ENCODE measurements at places on chromosomes 16 and 17.
A peak's percentile ranks its signal among the peaks of the same experiment; 100 is the strongest.

DNA sequence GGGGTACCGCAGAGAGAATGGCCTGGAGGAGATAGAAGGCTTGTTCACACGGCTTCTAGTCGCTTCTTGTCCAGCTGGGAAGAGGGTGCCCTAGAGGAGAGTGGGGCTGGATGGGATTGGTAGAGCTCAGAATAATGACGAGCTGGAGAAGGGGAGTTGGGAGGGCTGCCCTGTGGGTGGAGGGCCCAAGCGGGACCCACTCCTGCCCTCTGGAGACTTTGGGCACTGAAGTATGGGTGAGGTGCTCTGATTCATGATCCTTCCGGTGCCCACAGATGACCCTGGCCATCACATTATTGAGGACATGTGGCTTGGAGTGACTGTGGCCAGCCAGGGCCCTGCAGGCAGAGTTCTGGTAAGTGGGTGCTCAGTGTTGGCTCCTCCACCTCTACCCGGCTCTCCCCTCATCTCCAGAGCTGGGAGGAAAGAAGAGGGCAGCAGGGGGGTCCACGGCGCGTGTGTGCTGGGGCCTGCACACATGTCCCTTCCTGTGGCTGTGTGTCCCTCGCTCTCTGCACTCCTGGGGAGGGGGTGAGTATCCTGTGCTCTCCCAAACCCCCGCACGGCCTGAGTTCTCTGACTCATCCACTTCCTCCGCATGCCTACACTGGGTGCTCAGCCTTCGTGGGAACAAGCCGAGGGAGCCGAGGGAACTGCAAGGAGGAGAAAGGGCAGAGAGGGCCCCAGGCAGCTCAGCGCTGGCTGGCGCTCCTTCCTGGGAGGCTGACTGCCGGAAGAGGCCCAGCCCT is 8.5 kb downstream of the ITGA3 start:
- H3K4me1 ChIP-seq: peaks cover 62% of the 10 kb centered on the region
- H3K4me3 ChIP-seq: no peak overlapping the region
- H3K36me3 ChIP-seq: peaks cover 11% of the 10 kb centered on the region
- no peak for DNase-seq

GRCh38 chr17:27984404-27984803 is 58.1 kb upstream of the NLK start:
- peaks cover 8% of the 10 kb centered on the region for H3K4me1 ChIP-seq
- H3K4me3 ChIP-seq: no peak overlapping the region
- H3K36me3 ChIP-seq: no peaks in the 10 kb centered on the region
- no peak for DNase-seq
- H3K27ac ChIP-seq: no peak overlapping the region
- H3K27me3 ChIP-seq: no peaks in the 10 kb centered on the region

DNA sequence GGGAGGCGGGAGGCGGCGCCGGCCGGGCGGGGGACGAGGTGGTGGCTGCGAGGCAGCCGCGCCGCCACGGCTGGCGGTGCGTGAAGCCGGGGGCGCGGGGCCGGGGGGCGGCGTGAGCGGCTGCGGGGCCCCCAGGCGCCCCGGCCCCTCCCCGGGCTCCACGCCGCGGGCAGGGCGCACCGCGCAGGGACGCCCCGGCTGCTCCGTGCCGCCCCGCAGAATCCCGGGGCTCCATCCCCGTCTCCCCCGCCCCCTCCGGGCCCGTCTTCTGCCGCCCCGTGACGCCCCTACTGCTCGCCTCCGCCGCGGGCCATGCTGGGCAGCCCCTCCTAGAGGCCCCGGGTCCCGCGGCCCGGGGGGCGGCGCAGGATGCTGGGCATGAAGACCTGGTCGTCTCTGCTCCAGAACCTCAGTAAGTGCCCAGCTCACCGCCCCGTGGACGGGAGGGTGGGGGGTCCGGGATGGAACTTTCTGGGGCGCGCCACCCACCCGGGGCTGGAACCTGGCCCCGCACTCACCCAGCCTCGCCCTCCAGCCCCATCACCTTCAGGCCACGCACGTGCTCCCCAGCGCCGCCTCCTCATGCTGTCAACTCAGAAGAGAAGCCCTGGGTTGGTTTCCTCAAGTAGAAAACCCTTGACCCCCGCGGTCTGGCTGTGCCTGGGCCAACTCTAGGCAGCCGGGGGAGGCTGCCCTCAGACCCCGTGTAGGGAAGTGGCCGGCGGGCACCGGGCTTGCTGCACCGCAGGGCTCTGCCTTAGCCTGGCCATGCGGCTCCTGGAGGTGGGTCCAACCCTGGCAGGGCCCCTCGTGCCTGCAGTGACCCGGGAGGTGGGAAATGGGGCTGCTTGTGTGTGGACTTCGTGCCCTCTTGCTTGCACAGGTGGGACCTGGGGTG is 150.2 kb upstream of the GSE1 start:
- DNase-seq: no peak
- peaks cover 74% of the 10 kb centered on the region for H3K4me1 ChIP-seq
- no peaks in the 10 kb centered on the region for H3K36me3 ChIP-seq
- peak overlapping the region; percentile 78 for H3K27ac ChIP-seq
- H3K27me3 ChIP-seq: no peaks in the 10 kb centered on the region
- peak overlapping the region; percentile 41 for H3K4me3 ChIP-seq

- H3K27ac ChIP-seq: no peak overlapping the region
- H3K4me3 ChIP-seq: no peak overlapping the region
- no peaks in the 10 kb centered on the region for H3K4me1 ChIP-seq
- H3K27me3 ChIP-seq: no peaks in the 10 kb centered on the region
- no peaks in the 10 kb centered on the region for H3K36me3 ChIP-seq
- no peak for DNase-seq
Observed at GRCh38 chr17:33137426-33137825, 145.8 kb downstream of the SPACA3 start.

GRCh38 chr16:89317101-89317671 is 99.7 kb downstream of the ZNF778 start:
- H3K27me3 ChIP-seq: no peaks in the 10 kb centered on the region
- peaks cover 100% of the 10 kb centered on the region for H3K4me1 ChIP-seq
- H3K4me3 ChIP-seq: no peak overlapping the region
- no peak for DNase-seq
- H3K27ac ChIP-seq: no peak overlapping the region
- peaks cover 8% of the 10 kb centered on the region for H3K36me3 ChIP-seq

DNA sequence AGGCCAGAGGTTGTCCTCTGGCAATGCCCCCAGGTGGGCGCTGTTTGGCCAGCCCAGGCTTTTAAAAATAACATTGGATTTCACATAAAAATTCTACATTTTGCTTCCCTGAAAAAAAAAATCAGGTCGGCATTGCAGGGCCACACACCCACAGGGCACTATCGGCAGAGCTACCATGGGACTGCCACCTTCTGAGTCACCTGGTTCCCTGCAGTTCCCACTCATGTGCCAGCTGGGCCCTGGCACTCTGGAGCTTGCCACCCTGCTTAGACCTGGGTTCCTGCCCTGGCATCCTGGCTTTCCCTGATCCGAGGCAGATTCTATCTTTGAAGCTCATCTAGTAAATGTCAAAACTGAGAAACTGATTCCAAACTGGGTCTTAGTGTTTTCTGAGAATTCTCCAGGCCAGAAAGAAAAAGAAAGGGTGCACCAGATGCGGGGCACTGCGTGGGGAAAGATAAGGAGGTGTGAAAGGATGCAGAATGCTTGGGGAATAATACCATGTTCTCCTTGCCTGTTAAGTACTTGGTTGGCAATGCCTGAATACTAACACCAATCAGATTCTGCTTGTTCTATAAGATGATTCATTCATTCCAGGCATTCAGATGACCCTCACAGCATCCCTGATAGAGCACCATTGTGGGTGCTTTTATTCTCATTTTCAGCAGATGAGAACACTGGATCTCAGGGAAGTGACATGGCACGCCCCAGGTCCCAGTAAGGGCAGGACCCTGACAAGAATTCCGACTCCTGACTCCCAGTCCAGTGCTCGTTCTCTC is 51.8 kb downstream of the RAI1 start:
- H3K4me1 ChIP-seq: peaks cover 67% of the 10 kb centered on the region
- DNase-seq: no peak
- H3K4me3 ChIP-seq: no peak overlapping the region
- no peaks in the 10 kb centered on the region for H3K36me3 ChIP-seq
- no peaks in the 10 kb centered on the region for H3K27me3 ChIP-seq

- H3K36me3 ChIP-seq: no peaks in the 10 kb centered on the region
- peaks cover 31% of the 10 kb centered on the region for H3K4me1 ChIP-seq
- H3K27me3 ChIP-seq: no peaks in the 10 kb centered on the region
- no peak overlapping the region for H3K27ac ChIP-seq
- no peak for DNase-seq
Observed at GRCh38 chr16:30524575-30525568, 1.5 kb downstream of the ZNF768 start.

- DNase-seq: peak; percentile 95
- no peaks in the 10 kb centered on the region for H3K27me3 ChIP-seq
Observed at GRCh38 chr17:38749223-38750043, 1.3 kb upstream of the PCGF2 start.

DNA sequence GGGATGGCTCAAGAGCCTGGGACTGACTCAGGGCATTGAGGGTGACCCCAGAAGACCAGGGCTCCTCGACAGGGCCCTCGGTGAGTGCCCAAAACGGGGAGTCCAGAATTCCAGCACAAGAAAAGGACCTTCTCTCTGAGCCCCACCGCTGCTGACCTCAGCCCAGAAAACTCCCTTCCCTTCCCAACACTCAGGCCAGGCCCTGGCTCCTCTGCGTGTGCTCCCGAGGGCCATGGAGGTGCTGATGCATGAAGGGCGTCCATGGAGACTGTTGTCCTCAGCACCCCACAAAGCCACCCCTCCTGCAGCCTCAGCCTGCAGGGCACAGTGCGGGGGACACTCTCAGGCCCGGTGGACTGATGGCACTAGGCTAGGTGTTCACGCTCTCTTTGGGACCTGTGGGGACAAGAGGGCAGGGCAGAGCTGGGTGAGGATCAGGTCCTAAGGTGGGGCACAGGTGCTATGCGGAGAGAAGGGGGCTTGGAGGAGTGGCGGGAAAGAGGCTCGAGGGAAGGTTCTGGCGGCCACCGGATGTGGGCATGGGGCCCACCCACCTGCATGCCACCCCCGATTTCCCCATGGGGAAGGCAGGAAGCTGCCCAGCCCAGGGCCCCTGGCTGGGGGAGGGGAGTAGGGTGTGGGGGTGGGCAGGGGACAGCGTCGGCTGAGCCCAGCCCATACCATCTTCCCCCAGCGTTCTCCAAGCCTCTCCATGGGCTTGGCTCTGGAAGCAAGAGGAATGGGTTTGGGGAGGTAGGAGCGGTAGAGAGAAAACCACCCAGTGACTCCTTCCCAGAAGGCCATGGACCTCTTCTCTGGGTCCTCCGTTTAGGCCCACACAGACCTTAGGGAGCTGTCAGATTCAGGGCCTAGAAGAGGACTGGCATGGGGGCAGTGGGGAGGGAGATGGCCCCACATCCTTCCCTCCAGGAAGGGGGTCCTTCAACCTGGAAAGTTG is 4.5 kb upstream of the TSPOAP1 start:
- peaks cover 36% of the 10 kb centered on the region for H3K4me1 ChIP-seq
- H3K36me3 ChIP-seq: no peaks in the 10 kb centered on the region
- no peak overlapping the region for H3K27ac ChIP-seq
- H3K27me3 ChIP-seq: no peaks in the 10 kb centered on the region

DNA sequence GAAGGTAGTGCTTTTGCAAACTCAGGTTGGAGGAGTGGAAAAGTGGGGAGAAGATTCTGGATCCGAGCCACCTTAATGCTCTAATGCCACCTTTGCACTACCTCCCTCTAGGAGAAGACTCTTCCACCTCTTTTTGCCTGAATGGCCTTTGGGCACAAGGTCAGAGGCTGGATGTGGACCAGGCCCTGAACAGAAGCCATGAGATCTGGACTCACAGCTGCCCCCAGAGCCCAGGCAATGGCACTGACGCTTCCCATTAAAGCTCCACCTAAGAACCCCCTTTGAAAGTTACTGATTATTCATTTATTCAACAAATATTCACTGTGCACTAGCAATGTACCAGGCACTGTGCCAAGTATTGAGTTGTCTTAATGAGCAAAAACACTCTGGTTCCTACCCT is 3.2 kb downstream of the SHBG start:
- no peaks in the 10 kb centered on the region for H3K27me3 ChIP-seq
- H3K36me3 ChIP-seq: no peaks in the 10 kb centered on the region
- no peak overlapping the region for H3K4me3 ChIP-seq
- no peak for DNase-seq

- no peak overlapping the region for H3K27ac ChIP-seq
- DNase-seq: no peak
- peaks cover 15% of the 10 kb centered on the region for H3K4me1 ChIP-seq
- H3K27me3 ChIP-seq: no peaks in the 10 kb centered on the region
- no peaks in the 10 kb centered on the region for H3K36me3 ChIP-seq
Observed at GRCh38 chr17:74280093-74280513, 6.1 kb downstream of the DNAI2 start.

- H3K27ac ChIP-seq: no peak overlapping the region
- H3K4me3 ChIP-seq: no peak overlapping the region
- H3K4me1 ChIP-seq: no peaks in the 10 kb centered on the region
Observed at GRCh38 chr16:35795361-35796029, 2336.1 kb downstream of the TP53TG3F start.

GRCh38 chr16:15418206-15418605 is 16.2 kb upstream of the BMERB1 start:
- no peaks in the 10 kb centered on the region for H3K27me3 ChIP-seq
- DNase-seq: no peak
- no peaks in the 10 kb centered on the region for H3K4me1 ChIP-seq
- no peak overlapping the region for H3K4me3 ChIP-seq
- no peaks in the 10 kb centered on the region for H3K36me3 ChIP-seq

All from vagina (tissue), 2 donors.